Epithelial cell of prostate (primary cell): ENCODE measurements at places on chromosomes 3 and 15.

GRCh38 chr3:46725621-46726314 lies 8.1 kb upstream of the PRSS50 start:
- no peak for DNase-seq

DNA sequence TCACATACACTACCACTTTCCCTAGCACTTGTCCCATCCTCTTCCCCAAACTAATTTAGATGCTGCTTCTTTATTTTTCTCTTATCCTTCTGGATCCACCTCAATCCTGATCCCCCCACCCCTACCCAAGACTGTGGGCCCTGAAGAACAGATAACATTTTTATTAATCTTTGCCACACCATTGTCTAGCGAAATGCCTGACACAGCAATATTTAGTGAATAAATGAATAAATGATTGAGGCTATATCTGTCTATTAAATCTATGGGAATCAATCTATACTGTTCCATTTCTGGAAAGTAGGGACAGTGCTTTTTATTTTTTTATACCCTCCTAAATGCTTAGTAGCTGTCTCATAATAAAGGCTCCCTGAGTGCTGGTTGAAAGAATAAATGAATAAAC lies 32.9 kb upstream of the LRRC3B start:
- DNase-seq = no peak

DNA sequence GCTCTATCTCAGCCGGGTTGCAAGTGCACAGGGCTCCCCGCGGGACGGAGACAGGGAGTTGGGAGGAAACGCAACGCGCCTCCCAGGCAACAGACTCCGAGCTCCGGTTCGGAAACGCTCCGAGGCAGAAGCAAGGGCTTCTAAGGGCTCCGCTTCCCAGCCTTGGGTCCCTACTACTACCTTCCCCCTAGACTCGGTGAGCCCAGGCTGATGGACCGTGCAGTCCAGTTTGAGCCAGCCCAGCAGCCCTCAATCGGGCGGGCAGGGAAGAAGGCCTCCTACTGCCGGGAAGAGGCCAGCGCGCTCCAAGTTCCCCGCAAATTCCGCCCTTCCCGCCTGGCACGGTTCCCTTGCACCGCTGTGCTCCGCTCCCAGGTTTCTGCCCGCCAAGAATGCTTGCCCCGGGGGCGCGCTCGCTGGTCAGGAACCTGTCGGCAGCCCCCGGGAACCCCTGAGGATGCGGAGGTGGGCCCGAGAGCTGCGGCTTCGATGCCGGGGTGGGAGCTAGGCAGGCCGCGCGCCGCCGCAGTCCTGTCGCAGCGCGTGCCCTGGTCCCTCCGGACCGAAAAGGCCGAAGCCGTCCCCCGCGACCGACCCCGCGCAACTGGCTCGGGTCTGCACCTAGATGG lies 728 bp downstream of the TRANK1 start:
- DNase-seq = no peak

DNA sequence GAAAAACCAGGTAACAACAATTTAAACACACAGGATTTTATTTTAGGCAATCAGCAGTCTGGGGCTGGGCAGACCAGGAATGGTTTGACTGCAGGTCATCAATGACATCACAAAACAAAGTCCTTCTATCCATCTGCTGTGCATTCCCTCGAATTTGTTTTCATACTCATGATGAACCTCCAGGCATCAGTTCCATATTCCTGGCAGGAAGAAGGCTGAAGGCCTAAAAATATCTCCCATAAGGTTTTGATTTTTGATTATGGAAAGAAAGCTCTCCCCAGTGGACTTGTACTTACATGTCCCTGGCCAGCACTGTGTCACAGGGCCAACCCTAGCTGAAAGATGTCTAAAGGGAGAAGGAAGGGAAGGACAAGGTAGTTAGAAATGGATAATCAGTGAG lies 107.4 kb downstream of the PEAK1 start:
- no peak for DNase-seq

GRCh38 chr15:43878446-43878845 lies 51.6 kb downstream of the WDR76 start:
- DNase-seq = no peak

DNA sequence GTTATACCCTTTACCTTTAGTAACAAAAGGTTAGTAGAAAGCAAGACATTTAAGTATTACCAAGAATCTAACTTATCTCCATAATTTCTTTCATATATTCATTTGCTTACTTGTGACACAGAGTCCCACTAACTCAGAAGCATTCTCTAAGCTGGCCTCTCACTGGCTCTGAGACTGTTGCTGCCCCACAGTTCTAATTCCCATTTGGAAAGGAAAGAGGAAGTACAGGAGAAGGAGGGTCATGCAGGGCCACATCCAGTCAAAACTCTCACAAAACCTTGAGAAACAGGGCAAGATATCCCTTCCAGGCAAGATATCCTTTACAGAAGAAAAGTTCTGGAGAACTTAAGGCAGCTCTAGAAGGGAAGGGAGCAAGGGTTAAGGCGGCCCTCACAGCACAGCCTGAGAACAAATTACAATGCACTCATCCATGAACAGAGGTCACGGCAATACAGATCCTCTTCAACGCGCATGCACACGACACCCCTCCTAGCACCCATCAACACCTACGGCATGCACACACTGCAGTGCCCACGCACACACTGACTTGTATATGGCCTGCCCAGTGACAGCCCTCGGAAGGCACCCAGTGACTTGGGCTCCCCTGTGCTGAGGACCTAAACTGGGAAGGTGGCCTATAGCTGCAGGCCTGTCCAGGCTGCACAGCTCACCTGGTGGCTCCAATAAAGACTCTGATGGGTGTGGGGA lies 13.0 kb upstream of the MYO5C start:
- no peak for DNase-seq

DNA sequence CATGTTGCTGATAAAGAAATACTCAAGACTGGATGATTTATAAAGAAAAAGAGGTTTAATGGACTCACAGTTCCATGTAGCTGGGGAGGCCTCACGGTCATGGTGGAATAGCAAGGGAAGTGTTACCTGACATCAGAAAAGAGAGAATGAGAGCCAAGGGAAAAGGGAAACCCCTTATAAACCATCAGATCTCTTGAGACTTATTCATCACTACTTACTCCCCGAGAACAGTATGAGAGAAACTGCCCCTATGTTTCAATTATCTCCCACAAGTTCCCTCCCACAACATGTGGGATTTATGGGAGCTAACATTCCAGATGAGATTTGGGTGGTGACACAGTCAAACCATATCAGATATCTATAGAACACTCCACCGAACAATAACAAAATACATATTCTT lies 904.6 kb downstream of the PDCD6IP start:
- DNase-seq = no peak

- no peak for DNase-seq
These were observed 29.5 kb upstream of the TMEM115 start for GRCh38 chr3:50388720-50389413.
